Activated CD8-positive, alpha-beta memory T cell treated with anti-CD3 and anti-CD28 coated beads for 1 hour (primary cell): ENCODE measurements at places on chromosomes 1 and 21.

- no peak for DNase-seq
These were observed 92.8 kb downstream of the PIK3R3 start for GRCh38 chr1:46039571-46040052.

GRCh38 chr1:32438136-32438535, 26.7 kb upstream of the ZBTB8B start:
- DNase-seq: no peak

DNA sequence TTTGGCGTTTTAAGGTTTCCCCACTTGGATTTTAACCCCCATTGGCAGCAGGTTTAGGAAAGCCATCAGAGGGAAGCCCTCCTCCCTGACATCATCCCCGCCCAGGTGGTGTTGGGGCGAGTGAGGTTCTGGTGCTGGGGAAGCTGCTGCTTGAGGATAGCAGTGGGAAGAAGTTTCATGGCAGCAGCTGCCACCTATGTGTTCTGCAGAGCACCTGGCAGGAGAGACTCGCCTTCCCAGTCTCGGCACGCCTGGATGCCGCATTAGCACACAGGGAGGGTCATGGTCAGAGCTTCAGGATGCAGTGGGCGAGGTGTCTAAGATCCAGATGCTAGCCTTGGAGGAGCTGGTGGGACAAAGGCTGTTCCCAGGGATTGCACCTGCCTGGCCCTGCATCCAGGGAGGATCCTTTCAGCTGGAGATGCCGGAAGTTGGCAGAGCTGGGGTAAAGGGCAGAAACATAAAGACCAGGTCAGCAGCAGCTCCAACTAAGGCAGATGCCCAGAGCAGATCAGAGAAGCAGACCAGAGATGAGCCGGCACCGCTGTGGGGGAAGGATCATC, 33.9 kb downstream of the ABCG1 start:
- no peak for DNase-seq

- no peak for DNase-seq
These were observed 25.8 kb upstream of the THEM4 start for GRCh38 chr1:151935154-151935553.
